Naive thymus-derived CD8-positive, alpha-beta T cell (primary cell): ENCODE measurements at places on chromosomes 7 and 10.
A peak's percentile ranks its signal among the peaks of the same experiment; 100 is the strongest.

DNA sequence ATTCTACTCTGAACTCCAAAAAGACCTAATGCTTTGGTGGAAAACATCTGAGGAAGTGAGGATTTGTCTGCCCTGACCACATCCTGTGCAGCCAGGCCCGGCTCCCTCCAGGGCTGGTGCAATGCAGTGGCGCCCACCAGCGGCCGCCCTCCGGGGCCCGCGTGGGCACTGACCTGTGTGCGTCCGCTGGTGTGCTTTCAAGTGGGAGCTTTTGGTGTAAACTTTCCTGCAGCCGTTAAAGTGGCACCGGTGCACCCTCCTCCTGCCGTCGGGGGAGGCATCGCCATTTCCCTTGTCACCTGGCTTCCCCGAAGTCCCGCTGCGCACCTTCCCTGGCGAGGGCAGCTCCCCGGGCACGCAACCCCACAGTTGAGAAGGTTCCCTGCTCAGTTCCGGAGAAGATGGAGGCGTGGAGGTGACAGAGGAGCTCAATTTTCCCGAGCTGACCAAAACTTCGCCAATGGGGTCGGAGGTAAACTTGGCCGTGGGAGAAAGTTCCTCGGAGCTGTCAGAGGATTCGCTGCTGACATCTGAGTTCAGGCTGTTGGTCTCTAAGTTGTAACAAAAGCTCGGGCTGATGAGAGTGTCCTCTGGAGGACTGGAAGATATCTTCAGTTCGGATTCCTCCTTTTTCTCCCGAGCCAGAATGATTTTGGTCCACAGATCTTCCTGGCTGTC is 3.4 kb downstream of the KLF6 start:
- DNase-seq, result no peak

DNA sequence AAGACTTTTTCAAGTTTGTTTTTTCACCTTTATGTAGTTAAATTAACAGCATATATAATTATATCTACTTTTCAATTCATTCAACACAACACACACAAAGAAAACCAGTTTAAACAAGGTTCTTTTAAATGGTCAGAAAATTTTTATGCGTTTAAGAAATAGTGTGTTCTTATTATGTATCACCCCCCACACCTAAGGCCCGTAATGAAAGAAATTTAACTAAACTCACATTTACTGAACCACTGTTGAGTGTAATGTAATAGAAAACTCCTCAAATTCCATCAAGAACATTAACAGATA is 19.0 kb upstream of the ITGB8 start:
- DNase-seq, result no peak

GRCh38 chr7:41053820-41054219 is 649.1 kb downstream of the INHBA start:
- DNase-seq, result no peak

GRCh38 chr7:88111140-88111743 is 108.6 kb downstream of the SRI start:
- DNase-seq, result peak; percentile 26

- DNase-seq, result no peak
These were observed 18.8 kb upstream of the MINDY3 start for GRCh38 chr10:15879058-15879457.

GRCh38 chr7:142689439-142690120 is 59.7 kb upstream of the PRSS1 start:
- no peak for DNase-seq

DNA sequence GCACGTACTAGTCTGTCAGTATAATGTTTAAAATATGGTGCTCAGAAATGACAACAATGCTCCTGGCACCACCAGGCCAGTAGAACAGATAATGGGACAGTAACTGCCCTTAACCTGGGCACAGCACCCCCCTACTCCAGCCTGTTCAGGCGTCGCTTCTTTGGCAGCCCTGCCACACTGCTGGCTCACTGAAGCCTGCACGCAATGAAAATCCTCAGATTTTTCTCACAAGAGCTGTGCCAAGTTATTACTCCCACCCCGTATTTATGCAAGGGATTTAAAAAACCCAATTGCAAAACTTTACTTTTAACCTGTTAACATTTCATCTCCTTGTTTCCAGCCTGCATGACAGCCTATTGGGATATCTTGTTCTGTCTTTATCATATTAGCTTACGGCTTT is 56.6 kb upstream of the LAMB1 start:
- no peak for DNase-seq

- DNase-seq, result no peak
These were observed 74.0 kb downstream of the DGKI start for GRCh38 chr7:137772748-137773147.

GRCh38 chr7:155848691-155849669 is 36.7 kb upstream of the SHH start:
- no peak for DNase-seq
